CD4-positive, alpha-beta T cell treated with Interleukin-21 for 1 hour (primary cell): ENCODE measurements at places on chromosomes 13 and 19.

GRCh38 chr13:44052780-44053184 lies 173.1 kb downstream of the LACC1 start:
- DNase-seq: no peak

- DNase-seq: no peak
Measured at GRCh38 chr13:43805681-43806128, 18.9 kb upstream of the ENOX1 start.

DNA sequence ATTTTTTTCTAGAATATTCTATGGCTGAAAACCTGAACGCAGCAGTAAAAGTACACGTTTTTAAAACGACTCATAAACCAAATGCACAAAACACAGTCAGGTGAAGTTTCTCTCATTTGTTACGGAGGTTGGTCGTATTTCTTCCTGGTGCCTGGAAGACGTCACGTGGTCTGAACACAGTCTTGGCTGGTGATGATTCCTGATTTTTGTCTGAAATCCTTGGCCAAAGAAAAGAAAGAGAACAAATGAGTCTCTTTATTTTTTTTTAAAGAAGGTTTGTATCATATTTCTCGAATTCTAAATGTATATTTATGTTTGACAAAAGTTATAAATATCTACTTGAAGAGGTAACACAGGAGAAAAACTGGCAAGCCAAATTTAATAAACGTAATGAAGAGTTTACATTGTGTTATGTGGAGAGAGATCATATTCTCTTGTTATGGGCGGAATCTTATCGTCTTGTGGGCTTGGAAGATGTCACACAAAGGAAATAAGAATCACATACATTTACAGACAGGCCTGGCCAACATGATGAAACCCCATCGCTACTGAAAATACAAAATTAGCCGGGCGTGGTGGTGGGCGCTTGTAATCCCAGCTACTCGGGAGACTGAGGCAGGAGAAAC lies 10.0 kb upstream of the PNMA8A start:
- no peak for DNase-seq

DNA sequence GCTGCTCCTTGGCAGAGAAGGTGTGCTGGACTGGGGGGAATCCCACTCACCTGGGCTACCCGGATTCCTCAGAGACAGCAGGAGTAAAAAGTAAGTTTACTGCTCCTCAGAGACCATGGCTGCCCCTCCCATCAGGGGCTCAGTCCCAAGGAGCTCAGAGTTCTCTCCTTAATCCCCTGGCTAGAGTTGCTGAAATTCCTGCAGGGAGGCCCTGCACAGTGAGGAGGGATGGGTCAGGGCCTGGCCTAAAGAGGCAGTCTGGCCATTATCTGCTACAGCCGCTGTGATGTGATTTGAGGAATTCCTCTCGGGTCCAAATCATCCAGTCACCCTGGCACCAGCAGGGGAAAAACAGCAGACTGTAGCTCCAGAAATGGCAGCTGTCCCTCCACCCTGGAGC lies 502.5 kb downstream of the PCDH17 start:
- DNase-seq: no peak

DNA sequence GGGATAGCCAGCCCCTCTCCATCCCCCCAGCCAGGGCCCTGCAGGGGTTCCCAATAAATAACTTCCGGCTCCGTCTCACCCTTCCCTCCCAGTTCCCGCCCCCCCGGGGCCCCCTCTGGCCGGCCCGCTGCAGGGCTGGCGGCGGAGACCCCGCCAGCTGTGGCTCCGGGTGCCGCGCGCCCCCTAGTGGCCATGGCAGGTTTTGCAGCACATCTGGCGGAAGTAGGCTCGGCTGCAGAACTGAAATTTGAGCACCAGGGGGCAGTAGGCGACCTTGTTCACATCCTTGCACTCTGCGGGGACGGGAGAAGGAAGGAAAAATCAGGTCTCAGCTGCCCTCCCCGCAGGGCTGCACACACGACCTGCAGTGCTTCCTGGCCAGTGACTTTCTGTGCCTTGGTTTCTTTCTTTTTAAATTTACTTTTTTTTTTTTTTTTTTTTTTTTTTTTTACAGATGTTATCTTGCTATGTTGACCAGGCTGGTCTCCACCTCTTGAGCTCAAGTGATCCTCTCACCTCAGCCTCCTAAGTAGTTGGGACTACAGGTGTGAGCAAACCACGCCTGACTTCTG lies 3.6 kb upstream of the MYO1F start:
- DNase-seq: peak; percentile 89

DNA sequence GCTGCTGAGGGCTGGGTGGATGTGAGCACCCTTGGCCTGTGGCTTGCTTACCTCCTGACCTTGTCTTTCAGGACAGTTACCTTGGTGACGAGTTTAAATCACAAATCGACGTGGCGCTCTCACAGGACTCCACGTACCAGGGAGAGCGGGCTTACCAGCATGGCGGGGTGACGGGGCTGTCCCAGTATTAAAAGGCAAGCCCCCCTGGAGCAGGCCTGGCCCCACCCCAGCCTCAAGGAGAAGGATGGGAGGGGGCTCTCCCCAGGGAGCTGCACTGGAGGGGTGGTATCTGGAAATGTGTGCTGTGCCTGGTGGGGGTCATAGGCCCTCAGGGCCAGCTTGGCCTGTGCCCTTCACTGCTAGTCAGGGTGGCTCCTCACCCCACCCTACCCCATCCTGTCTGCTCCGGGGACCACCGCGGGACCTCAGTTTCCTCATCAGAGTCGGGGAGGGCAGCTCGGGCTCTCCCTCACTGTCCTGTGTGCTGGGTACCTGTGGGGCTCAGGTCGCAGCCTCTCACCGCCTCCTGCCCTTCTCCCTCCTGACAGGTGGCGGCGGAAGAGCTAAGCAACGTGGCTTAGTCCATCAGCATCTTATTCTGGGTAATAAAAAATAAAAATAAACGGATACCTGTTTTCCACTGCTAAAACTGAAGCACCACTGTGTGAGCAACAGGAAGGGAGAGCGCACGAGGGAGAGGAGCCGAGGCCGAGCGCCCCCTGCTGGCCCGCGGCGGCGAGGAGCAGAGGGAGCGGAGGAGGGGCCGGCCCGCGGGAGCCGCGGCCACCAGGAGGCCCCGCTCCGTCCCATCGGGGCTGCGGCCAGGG lies 29.8 kb downstream of the CERS1 start:
- DNase-seq: peak; percentile 62

DNA sequence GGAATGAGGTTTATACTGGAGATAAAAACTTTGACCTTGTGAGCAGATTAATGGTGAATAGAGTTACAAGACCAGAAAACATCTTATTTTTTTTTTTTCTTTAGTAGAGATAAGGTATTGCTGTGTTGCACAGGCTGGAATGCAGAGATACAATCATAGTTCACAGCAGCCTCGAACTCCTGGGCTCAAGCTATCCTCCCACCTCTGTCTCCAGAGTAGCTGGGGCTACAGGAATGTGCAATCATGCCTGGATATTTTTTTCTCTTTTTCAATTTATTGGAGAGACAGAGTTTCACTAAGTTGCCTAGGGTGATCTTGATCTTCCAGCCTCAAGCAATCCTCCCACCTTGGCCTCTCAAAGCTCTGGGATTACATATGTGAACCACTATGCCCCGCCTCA lies 2139.1 kb downstream of the PCDH9 start:
- no peak for DNase-seq

- no peak for DNase-seq
Measured at GRCh38 chr13:110217085-110217484, 89.9 kb downstream of the COL4A1 start.

DNA sequence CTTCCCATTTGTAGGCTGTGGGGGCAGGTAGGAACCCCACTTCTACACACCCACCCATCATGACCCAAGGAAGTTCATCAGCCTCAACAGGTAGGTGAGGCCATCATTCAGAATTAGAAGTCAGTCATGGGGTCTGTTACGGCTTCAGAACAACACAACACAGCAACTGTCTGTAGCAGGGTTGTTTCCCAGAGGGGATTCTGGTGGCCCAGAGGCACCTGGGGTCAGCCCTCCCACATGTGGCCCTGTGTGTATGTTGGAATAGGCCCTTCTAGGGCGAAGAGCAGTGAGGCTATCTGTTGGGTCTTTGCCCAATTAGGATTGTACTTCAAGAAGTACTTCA lies 3.4 kb downstream of the IGFLR1 start:
- no peak for DNase-seq

- DNase-seq: peak; percentile 26
Measured at GRCh38 chr19:29211562-29212355, 1.2 kb downstream of the UQCRFS1 start.

DNA sequence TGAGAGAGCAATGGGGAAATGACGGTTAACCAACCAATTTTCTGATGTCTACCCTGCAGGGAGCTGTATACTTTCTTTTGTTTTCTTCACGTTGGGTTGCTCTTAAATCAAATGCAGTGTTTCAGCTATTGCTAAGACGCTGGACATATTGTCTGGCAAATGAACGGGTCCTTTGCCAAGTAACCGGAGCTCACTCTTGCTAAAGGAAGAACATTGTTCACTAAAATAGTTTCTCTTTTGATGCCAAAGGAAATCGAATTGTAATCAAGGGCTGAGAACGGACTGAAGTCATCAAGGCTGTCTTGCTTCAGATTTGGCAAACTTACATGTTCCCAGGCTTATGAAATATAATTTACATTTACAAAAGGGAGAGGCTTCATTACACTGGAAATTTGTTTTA lies 142.3 kb upstream of the ARGLU1 start:
- DNase-seq: no peak

GRCh38 chr19:20964798-20965197 lies 41.7 kb downstream of the ZNF85 start:
- peak; percentile 2 for DNase-seq

DNA sequence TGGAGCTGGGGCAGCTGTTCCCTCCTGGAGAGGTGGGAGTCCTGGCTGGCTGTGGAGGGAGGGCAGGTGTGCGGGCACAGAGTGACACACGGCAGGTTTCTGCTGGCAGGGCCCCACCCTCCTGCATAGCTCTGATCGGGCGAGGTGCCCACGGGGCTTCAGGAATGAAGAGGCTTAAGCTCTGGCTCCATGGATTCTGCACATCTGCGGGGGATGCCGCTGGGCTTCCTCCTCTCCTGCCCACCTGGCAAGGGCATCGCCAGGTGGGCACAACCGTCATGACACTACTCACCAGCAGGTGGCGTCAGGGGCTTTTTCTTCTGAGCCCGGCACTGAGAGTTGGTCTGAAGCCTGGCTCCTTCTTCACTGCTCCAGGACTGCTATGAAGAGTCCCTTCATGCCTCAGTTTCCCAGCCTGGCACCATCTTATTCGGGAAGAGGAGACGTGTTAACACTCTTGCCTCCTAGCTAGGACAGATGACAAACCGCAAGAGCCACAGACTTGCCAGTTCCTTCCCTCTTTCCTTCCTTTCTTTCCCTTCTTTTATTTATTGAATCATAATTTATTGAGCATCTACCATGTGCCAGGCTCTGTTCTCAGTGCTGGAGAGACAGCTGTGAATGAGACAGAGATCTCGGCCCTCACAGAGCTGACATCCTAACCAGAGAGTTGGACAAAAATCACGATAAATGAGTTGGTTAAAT lies 15.2 kb upstream of the PAK4 start:
- peak; percentile 71 for DNase-seq

DNA sequence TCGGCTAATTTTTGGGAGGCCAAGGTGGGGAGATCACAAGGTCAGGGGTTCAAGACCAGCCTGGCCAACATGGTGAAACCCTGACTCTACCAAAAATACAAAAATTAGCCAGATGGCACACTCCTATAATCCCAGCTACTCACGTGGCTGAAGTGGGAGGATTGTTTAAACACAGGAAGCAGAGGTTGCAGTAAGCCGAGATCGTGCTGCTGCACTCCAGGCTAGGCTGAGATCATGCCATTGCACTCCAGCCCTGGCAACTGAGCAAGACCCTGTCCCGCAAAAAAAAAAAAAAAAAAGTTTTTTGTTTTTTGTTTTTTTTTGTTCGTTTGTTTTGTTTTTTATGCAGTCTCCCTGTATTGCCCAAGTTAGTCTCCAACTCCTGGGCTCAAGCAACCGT lies 21.2 kb downstream of the MAST1 start:
- no peak for DNase-seq

GRCh38 chr13:99228737-99229691 lies 28.4 kb downstream of the UBAC2 start:
- peak; percentile 40 for DNase-seq

GRCh38 chr13:40596484-40596883 lies 70.0 kb downstream of the FOXO1 start:
- no peak for DNase-seq

DNA sequence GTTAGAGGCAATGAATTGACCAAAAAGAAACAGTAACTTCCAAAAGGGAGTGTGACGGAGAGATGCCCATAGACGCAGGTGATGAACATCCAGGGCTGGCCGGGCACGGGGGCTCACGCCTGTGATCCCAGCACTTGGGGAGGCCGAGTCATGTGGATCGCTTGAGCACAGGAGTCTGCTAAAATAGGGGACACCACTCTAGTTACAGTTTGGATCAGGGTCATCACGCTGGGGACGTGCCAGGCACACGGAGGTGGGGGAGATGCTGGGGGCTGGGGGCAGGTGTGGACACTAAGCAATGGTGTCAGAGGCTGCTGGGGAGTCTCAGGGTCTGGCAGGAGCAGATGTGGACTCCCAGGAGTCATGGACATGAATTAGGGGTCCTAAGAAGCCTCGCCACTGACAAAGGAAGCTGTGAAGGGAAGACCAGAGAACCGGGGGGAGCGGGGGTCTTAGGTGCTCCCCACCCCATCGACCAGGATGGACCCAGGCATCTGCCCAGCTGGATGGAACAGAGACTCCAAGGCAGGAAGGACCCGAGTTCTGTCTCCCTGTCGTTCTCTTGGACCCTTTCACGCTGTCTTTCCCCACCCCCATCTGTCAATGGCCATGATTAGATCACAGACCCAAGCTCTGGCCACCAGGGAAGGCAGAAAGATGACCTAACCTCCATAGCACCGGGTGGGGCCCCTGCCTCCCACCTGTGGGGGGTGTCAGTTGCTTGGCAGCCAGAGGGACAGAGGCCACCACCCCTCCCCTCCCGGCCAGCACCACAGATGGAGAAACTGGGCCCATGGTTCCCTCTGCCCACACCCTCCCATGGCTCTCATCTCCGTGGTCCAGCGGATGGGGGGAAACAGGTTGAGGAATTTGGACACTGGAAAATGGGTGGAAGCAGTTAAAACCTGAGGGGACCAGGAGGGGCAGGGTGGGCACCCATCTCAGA lies 19.6 kb downstream of the CCDC8 start:
- no peak for DNase-seq

DNA sequence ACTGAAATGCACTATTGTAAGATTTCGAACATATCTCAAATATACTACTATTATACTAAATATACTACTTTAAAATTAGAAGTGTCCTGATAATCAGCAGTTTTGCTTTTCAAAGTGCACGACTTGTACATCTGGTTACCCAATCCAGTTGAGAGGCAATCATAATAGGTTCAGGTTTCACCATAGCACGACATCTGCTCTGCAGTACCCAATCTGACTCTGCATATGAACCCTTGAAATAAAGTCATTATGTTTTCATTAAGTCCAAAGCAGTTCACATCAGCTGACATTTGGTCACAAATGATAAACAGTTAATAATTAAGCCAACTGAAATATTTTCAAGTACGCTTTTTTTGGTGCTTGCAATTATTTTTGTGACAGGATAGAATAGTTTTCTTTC lies 90.6 kb downstream of the PCDH9 start:
- DNase-seq: no peak

GRCh38 chr13:81230386-81230785 lies 889.5 kb upstream of the SPRY2 start:
- DNase-seq: no peak

GRCh38 chr13:53694814-53695532 lies 666.4 kb downstream of the OLFM4 start:
- no peak for DNase-seq

GRCh38 chr19:49889687-49890348 lies 6.9 kb downstream of the IL4I1 start:
- DNase-seq: peak; percentile 83
